ENCODE measurements at places on chromosomes 1 and 21. TPM values are rescaled to one million over a fixed set of nuclear protein-coding genes. Genes with fewer than 3 reads are reported as not detected.

- H3K27ac ChIP-seq = no peak overlapping the region
- no peak for DNase-seq
- H3K27me3 ChIP-seq = no peaks in the 10 kb centered on the region
- H3K4me3 ChIP-seq = no peak overlapping the region
Observed at GRCh38 chr1:236240675-236241074, 41.1 kb downstream of the ERO1B start.

GRCh38 chr1:88009916-88010315 is 674.2 kb upstream of the PKN2 start:
- no peak overlapping the region for H3K27ac ChIP-seq
- DNase-seq = no peak
- no peaks in the 10 kb centered on the region for H3K36me3 ChIP-seq
- H3K4me3 ChIP-seq = no peak overlapping the region
- H3K27me3 ChIP-seq = no peaks in the 10 kb centered on the region

DNA sequence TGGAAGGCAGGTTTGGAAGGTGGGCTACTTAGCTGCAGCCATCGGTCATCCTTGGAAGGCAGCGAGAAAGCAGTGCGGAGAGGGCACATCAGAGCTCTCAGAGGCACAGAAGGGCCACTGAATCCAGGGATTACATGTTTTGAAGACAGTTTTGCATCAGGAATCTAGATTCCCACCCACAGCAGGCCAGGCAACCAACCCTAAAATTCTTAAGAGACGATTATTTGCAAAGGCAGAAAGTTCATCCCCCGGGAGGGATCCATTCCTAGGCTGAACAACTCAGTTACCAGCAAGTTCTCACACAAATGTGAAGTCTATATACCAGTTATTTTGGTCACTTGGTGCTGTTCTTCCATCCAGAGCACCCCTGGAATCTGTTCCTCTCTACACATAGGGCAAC is 457.3 kb upstream of the VAMP3 start:
- H3K4me3 ChIP-seq = no peak overlapping the region
- no peaks in the 10 kb centered on the region for H3K4me1 ChIP-seq
- DNase-seq = no peak
- no peaks in the 10 kb centered on the region for H3K27me3 ChIP-seq
- no peaks in the 10 kb centered on the region for H3K36me3 ChIP-seq

DNA sequence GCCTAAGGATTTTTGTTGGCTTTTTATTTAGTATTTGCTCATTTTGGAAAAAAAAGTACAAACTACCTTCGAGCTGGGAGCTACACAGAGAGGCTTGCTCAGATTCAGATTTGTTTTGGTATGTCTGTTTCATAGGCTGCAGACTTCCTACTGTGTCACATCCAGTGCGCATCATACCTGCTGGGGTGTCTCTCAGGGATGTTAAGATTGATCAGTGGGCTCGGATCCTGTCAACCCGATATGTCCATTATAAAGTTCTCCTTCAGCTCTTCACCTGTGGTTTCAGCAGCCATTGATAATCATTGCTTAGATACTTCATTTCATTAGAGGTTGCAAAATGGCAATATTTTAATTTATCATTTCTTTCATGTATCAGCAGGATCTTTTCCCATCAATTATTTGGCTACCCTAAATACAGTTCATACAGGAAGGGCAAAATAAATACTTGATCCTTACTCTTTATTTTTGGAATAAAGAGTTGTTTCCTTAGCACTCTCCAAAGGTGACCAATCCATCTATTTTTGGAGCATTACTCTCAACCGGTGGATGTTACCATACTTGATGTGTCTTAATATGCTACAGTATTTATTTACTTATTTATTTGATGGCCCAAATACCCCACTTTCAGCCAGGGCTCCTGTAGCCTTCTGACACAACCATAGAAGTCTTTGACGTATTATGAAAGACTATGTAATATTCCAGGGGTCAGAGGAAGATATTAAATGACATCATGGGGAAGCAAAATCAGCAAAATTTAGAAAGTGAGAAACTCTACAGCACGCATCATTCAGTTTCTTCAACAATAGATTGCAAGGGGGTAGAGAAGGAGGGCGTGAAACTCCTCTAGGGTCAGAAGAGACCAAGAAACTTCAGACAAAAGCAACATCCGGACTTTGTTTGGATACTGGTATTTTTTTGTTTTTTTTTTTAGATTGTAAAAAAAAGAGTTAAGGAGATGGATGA is 55.3 kb upstream of the HNRNPU start:
- no peaks in the 10 kb centered on the region for H3K4me1 ChIP-seq
- no peak overlapping the region for H3K4me3 ChIP-seq
- H3K27ac ChIP-seq = no peak overlapping the region
- H3K27me3 ChIP-seq = no peaks in the 10 kb centered on the region

DNA sequence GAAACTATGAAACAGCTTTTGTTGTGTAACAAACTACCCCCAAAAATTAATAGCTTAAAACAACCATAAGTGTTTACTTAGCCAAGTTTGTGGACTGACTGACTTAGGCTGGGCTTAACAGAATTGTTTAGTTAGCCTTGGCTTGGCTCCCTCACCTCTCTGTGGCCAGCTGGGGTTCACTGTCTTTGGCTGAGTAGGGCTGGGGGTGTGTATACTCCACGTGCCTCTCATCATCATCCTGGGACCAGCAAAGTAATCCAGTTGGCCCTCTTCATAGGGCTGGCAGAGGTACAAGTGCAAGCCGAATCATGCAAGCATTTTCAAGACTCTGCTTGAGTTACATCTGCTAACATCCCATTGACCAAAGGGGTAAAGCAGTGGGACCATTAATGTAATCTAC is 252.3 kb downstream of the BRINP2 start:
- DNase-seq = no peak
- no peak overlapping the region for H3K4me3 ChIP-seq
- no peaks in the 10 kb centered on the region for H3K4me1 ChIP-seq
- no peaks in the 10 kb centered on the region for H3K36me3 ChIP-seq

- no peak overlapping the region for H3K27ac ChIP-seq
- H3K4me1 ChIP-seq = no peaks in the 10 kb centered on the region
Observed at GRCh38 chr1:23897083-23897482, 16.1 kb downstream of the CNR2 start.

DNA sequence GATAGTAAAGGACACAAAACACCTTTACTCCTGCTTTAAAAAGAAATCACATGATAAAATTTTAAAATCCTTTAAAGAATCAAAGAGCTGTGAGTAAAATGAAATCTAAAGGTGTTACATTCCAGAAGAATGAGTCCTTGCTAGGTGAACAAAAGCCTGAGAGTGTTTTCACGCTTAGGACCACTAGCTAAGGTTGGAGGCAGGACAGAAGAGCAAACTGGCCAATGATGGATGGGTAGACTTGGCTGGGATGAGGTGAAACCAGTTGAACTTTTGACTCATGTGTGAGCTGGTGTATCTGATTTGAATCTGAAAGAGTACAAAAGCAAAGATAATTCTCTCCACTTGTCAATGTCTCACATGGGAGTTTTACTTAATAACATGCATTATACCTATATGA is 35.1 kb downstream of the CATSPERE start:
- no peak for DNase-seq
- no peaks in the 10 kb centered on the region for H3K36me3 ChIP-seq
- no peak overlapping the region for H3K27ac ChIP-seq
- no peak overlapping the region for H3K4me3 ChIP-seq
- H3K4me1 ChIP-seq = no peaks in the 10 kb centered on the region
- H3K27me3 ChIP-seq = no peaks in the 10 kb centered on the region

DNA sequence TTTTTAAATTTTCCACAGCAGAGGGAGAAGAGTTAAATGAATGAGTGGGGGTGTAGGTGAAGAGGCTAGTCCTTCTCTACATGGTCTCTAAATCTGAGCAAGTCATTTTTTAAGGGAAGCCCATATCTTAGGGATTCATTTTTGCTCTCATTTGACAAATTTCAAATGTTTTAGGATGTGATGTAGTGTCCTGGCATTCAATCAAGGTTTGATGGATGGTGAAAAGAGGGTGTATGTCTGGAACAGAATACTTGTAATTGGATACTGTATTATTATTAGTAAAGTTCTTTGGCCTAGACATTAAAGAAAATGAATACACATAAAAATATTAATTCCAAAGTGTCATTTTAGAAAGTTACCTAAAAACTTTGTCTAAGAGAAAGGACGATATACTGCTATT is 167.8 kb upstream of the PTBP2 start:
- no peaks in the 10 kb centered on the region for H3K4me1 ChIP-seq
- H3K36me3 ChIP-seq = no peaks in the 10 kb centered on the region
- H3K27me3 ChIP-seq = no peaks in the 10 kb centered on the region
- H3K27ac ChIP-seq = no peak overlapping the region
- no peak for DNase-seq
- H3K4me3 ChIP-seq = no peak overlapping the region

DNA sequence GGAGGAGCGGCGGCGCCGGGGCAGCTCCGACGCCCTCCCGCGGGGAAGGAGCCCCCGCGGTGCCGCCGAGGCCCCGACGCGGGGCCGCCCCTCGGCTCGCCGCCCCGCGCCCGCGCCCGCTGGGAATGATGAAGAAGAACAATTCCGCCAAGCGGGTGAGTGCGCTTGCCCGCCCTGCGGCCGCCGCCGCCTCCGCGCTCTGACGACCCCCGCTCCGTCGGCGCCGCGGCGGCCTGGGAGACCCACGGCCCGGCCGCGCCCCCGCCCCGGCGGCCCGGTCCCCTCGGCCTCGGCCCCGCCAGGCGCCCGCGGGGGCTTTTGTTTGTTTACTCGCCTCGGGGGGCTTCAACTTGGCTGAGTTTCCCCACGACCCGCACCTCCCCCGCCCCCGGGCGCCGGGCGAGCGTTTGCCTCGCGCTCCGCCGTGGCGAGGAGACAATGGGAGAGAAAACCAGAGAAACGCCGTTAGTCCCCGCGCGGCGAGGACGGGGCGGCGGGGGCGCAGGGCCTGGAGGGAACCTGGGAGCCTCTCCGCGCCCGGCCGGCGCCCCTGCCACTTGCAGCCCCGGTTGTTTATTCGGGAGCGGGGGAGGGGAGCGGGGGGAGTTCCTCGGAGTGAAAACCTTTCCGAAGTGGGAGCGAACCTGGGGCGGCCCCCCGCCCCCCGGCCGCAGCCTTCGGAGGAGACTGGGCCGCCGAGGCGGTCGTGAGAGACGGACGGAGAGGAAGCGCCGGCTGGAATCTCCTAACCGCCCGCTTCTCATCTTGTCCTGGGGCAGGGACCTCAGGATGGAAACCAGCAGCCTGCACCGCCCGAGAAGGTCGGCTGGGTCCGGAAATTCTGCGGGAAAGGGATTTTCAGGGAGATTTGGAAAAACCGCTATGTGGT is 661 bp downstream of the PLEKHO1 start:
- H3K27me3 ChIP-seq = no peaks in the 10 kb centered on the region
- no peak for DNase-seq
- no peaks in the 10 kb centered on the region for H3K36me3 ChIP-seq

DNA sequence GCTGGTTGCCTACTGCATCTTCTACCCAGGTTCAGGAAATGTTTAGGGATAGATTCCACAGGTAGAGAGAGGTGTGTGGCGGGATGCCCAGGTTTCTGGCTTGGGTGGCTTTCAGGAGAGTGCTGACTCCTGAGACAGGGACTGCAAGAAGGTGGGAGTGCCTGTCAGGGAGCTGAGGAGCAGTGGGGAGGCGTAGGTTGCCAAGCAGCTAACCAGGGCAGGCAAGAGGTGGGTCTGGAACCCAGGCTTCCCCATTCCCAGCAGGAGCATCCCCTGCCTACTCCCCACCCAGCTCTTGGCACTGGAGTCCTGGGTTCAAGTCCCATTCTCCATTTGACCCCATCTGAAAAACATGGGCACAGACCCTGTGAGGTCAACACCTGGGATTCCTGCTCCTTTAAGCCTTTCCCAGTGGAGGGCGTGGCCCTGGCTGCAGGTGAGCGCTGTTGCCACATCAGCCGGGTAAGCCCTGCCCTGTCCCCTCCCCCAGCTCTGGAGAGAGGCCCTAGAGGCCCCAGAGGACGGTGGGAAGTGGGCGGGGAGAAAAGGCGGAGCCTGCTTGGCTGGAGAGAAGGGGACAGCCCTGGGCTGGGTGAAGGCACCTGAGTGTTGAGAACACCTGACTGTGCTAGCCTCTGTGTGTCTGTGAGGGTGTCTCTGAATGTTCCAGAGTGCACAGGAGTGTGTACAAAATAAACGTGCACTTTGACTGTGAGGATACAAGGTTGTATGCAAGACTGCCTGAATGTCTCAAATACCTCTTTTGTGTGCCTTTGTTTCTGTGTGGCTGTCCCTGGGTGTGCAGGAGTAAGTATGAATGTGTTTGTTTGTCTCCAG is 14.0 kb upstream of the SYNC start:
- H3K36me3 ChIP-seq = no peaks in the 10 kb centered on the region
- H3K27ac ChIP-seq = peak overlapping the region; percentile 65
- no peaks in the 10 kb centered on the region for H3K27me3 ChIP-seq

- no peaks in the 10 kb centered on the region for H3K36me3 ChIP-seq
- no peak for DNase-seq
- no peak overlapping the region for H3K27ac ChIP-seq
- H3K4me3 ChIP-seq = no peak overlapping the region
- no peaks in the 10 kb centered on the region for H3K27me3 ChIP-seq
Observed at GRCh38 chr21:26471099-26471471, 102.0 kb downstream of the CYYR1 start.

DNA sequence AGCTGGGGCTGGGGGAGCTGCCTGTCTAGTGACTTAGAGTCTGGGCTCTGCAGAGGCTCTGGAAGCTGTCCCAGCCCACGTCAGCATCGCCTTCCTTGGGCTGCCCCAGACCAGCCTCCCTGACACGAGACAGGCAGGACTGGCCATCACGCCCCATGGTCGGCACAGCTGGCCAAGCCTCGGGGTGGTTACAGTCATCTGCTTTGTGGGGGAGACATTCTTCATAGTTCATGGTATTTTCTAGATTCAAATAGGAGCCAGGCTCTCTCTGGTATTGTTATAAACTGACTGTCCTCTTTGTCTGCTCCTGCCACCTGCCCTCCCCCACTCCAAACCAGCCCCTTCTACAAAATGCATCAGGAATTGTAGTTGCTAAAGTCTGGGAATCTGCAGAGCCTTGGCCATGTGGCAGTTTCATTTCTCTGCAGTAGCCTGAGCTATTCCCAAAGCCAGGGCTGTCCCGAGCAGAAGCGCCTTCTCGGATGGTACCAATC is 29.4 kb downstream of the OLFML2B start:
- H3K4me1 ChIP-seq = no peaks in the 10 kb centered on the region
- no peaks in the 10 kb centered on the region for H3K36me3 ChIP-seq
- no peak overlapping the region for H3K4me3 ChIP-seq
- H3K27ac ChIP-seq = no peak overlapping the region
- DNase-seq = no peak
- H3K27me3 ChIP-seq = no peaks in the 10 kb centered on the region

GRCh38 chr1:245079021-245079609 is 75.7 kb upstream of the KIF26B start:
- H3K27ac ChIP-seq = no peak overlapping the region
- DNase-seq = no peak
- no peaks in the 10 kb centered on the region for H3K27me3 ChIP-seq
- no peaks in the 10 kb centered on the region for H3K4me1 ChIP-seq
- no peaks in the 10 kb centered on the region for H3K36me3 ChIP-seq

GRCh38 chr1:69611316-69611715 is 43.6 kb downstream of the LRRC7 start:
- no peak overlapping the region for H3K27ac ChIP-seq
- H3K4me1 ChIP-seq = no peaks in the 10 kb centered on the region
- no peaks in the 10 kb centered on the region for H3K36me3 ChIP-seq
- no peaks in the 10 kb centered on the region for H3K27me3 ChIP-seq

The S100A16 gene
- 27.8 TPM for total RNA-seq

The AGRN gene
- total RNA-seq = 57.5 TPM

The AGT gene
- total RNA-seq = 9.4 TPM

The TNFRSF4 gene
- 0.46 TPM for total RNA-seq

The CCDC181 gene
- 0.83 TPM for total RNA-seq

The TRIM67 gene
- total RNA-seq = 0.05 TPM

The TNNI3K gene
- not detected for total RNA-seq

The GBP1 gene
- 8.5 TPM for total RNA-seq

The FCGR3A gene
- 22.6 TPM for total RNA-seq

The NHLH2 gene
- total RNA-seq = 0.03 TPM

The TRIM62 gene
- 3.5 TPM for total RNA-seq
